ENCODE measurements at places on chromosomes 6 and 20.

- DNase-seq = no peak
Measured at GRCh38 chr6:903761-904160, 210.8 kb upstream of the EXOC2 start.

DNA sequence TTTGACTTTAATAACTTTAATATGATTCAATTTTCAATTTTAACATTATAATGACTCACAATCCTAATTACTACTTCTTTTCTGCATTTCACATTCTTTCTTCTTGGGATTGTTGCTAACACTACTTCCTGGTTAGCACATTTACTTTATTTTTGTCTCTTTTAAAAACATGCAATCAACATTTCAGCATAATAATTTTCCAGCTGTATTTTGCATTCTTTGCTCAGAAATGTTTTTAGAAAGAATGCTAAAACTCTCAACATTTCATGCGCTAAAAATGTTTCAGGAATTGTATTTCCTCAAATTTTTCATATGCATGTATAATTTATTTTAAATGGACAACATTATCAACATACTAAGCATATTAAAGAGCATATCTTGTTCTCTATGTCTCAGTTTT lies 1302.1 kb upstream of the GJE1 start:
- no peak for DNase-seq

GRCh38 chr6:73823832-73824231 lies 127.8 kb downstream of the CD109 start:
- no peak for DNase-seq

DNA sequence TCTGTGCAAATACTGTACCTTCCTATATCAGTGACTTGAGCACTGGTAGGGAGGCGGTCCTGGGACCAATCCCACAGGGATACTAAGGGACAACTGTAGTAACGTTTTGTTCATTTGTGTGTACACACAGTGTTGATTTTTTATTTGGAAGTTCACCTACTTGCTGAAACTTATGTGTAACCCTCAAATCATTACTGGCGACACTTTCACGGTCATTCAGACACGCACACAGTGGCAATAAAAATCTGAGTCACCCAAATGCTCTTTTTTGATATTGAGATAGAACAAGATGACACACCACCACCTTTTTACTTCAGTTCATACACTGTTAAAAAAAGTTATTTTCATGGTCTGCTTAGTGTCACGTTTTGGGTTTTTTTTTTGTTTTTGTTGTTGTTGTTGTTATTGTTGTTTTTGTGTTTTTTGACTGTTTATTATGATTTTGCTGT lies 79.8 kb downstream of the QKI start:
- no peak for DNase-seq

DNA sequence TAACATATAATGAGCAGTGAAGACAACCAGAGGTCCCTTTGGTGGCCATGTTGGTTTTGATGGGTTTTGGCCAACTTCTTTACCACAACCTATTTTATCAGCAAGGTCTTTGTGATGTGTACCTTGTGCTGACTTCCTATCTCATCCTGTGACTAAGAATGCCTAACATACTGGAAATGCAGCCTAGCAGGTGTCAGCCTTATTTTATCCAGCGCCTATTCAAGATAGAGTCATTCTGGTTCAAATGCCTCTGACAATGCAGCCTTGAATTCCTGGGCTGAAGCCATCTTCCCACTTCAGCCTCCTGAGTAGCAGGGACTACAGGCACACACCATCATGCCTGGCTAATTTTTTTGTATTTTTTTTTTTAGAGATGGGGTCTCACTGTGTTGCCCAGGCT lies 7.8 kb upstream of the TRIM38 start:
- no peak for DNase-seq

- DNase-seq = no peak
Measured at GRCh38 chr6:69202768-69203167, 567.7 kb downstream of the ADGRB3 start.

- no peak for DNase-seq
Measured at GRCh38 chr6:13695252-13695651, 16.4 kb downstream of the RANBP9 start.

DNA sequence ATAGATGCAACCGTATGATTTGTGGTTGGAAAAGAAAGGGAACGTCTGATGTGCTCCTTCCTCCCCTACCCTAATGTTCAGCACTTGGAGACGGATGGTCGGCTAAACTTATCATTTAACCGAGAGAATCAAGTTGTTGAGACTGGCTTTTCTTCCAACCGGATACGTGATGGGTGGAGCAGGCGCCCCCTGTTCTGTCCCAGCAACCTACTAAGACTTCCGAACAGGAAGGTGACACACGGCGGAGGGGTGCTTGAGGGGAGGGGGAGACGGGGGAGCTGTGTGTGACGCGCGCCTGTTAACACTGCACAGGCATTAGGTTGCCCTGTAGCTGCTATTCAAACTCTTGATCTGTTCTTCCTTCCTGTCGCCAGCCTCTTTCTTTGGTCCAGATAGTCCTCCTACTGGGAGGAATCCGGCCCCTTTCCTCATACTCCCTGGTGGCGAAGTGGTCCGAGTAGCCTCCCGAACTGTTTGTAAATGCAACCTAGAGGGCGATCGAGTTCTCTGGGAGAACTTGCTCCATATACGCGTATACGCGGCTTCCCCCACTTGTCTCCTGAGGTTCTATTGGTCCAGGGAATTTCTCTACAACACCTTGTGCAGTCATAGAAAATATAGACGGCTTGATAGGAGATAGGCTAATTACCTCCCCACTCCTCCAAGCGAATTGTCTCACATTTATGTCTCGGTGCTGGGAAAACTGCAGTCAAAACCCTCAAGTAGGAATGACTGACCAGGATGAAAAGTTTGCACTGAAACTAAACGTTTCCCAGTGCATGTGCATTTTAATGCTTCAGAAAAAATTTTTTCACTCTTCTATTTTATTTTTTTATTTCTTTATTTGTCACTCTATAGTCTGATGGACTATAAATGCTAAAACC lies 126.0 kb upstream of the SLC2A12 start:
- peak; percentile 63 for DNase-seq
